GM12865 (cell line): ENCODE measurements at places on chromosomes 7 and 10.

DNA sequence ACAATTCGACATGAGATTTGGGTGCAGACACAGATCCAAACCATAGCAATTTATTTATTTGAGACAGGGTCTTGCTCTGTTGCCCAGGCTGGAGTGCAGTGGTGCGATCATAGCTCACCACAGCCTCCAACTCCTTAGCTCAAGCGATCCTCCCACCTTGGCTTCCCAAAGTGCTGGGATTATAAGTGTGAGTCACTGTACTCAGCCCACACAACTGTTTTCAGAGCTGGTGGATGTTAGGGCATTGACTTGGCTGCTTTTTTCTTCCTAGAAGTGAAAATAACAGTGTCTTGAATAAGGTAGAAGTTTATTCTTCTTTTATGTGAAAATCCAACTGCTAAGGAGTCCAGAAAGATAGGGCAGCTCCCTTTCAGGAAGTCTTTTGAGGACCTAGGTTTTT lies 132.1 kb downstream of the CCDC3 start:
- DNase-seq: no peak

DNA sequence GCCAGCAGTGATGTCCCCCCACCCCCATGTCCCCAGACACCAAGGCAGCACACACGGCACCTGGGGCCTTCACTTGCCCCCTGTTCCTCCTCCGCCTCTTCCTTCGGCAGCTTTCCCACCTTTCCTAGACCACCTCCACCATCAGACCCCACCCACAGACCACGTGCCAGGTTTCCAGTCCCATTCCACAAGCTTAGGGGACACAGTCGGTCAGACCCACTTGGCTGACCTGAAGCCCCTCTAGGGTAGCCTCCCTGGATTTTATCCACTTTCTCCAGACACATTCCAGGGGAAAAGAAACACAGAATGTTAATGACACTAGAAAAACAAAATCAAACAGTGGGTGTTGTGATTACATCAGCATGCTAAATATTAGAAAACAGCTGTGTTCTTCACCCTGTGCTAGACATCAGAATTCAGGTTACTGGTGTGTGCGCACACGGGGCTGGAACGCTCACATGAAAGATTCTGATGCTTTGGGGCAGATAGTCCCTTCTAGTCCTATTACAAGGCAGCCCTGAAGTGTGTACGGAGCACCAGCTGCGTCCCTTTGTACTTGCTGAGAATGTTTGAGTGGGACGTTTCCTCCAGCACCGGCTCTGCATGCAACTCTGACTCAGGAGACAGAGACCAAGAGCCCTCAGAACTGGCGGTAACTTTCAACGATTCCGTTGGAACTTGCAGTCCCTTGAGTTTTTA lies 75.5 kb upstream of the PPP2R2D start:
- no peak for DNase-seq

- DNase-seq: peak; percentile 60
Measured at GRCh38 chr10:22635650-22636049, 78.7 kb downstream of the PIP4K2A start.

GRCh38 chr7:69162326-69162725 lies 435.9 kb upstream of the AUTS2 start:
- no peak for DNase-seq

GRCh38 chr7:34054075-34054474 lies 148.7 kb downstream of the BMPER start:
- no peak for DNase-seq

GRCh38 chr7:26008428-26008827 lies 143.6 kb upstream of the NFE2L3 start:
- no peak for DNase-seq

GRCh38 chr10:117342641-117343040 lies 32.6 kb downstream of the PDZD8 start:
- DNase-seq: no peak

GRCh38 chr10:69123306-69123746 lies 652 bp upstream of the VPS26A start:
- DNase-seq: no peak

DNA sequence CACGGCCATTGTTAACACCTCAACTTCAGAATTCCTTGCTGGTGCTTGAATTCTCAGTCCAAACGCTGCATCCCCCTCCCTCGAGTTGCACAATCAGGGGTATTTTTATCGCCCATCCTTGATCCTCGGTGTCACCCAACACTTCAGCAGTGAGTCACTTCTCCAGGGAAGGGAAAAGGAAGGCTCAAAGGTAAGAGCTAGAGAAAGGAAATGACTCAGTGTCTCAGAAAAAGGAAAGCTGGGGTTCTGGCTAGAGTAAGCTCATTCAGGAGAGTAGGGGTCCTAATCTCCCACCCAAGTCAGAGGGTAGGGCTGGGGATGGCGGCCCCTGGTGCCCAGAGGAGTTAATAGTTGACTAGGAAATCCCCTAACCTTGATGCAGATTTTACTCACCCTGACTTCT lies 39.8 kb upstream of the TRIM8 start:
- DNase-seq: no peak

DNA sequence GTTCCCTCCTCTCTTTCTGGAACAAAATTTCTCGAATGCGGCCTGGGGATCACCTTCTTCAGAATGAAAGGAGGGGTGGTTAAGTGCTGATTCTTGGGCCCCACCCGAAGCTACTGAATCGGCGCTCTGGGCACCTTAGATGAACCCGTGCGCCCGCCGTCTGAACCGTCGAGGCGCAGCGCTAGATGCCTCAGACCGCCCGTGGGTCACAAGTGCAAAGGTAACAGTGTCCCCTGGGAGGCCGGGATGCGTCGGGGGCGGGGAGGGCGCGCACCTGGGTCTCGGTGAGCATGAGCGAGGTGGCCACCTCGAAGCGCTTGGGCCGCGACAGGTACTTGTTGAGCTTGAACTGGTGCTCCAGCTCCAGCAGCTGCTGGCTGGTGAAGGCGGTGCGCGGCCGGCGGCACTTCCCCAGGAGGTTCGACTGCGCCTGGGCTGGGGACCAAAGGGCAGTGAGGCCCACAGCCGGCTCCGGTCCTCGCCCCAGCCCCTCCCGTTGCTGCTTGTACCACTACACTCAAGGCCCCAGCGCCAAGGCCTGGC lies 4.2 kb downstream of the MNX1 start:
- no peak for DNase-seq

DNA sequence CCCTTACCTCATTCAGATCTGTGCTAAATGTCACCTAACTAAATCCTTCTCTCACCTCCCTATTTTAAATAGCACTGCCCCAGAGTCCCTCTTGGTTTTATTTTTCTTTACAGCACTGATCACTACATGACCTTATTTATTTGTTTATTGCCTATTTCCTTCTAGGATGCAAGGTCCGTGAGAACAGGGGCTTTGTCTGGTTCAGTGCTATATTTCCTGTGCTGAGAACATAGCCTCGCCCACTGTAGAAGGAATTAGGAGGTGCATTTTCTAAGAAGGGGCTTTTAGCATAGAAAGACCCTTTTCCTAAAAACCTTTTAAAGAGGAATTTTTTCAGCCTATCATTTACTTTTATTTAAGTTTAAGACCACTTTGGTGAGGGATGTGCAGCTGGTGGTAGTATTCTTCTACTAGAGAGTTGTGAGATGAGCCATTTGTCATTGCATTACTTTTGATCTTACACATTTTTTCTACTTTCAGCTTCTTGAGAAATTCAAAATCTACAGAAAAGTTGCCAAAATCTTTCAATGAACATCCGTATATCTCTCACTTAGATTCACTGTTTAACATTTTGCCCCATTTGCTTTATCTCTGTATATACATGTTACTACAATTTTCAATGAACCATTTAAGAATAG lies 13.5 kb upstream of the PCGF5 start:
- peak; percentile 28 for DNase-seq

DNA sequence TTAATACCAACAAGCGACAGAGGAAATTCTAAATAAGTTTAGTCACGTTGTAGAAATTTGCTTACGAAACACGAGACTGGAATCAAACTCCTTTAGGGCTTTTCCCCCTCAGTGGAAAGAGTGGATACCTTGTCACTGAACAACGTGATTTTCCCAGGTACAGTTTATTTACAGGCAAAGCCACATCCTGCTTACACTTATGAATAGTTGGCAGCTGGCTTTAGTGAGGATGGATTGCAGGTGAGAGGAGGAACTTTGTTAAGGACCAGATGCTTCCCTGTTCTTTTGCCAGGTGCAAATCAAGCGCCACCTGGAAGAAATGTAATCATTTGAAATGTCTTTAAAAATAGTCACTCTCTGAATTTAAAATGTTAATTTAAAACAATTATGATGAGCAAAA lies 282.4 kb downstream of the ADARB2 start:
- DNase-seq: no peak

- no peak for DNase-seq
Measured at GRCh38 chr7:102836191-102836919, 76.4 kb upstream of the LRRC17 start.

DNA sequence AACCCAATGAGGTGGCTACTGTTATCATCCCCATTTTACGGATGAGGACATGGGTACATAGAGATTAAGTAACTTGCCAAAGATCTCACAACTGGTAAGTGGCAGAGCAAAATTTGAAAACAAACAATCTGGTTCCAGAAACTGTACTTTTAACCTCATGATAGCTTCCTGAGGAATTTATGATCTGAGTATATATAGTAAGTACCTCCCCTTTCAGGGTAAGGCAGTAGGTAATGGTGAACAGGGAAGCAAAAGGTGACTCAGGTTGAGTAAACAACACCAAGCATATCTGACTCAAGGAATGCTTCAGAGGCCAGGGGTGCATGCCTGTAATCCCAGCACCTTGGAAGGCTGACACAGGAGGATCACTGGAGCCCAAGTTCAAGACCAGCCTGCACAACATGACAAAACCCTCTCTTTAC lies 21.1 kb downstream of the KLLN start:
- no peak for DNase-seq

DNA sequence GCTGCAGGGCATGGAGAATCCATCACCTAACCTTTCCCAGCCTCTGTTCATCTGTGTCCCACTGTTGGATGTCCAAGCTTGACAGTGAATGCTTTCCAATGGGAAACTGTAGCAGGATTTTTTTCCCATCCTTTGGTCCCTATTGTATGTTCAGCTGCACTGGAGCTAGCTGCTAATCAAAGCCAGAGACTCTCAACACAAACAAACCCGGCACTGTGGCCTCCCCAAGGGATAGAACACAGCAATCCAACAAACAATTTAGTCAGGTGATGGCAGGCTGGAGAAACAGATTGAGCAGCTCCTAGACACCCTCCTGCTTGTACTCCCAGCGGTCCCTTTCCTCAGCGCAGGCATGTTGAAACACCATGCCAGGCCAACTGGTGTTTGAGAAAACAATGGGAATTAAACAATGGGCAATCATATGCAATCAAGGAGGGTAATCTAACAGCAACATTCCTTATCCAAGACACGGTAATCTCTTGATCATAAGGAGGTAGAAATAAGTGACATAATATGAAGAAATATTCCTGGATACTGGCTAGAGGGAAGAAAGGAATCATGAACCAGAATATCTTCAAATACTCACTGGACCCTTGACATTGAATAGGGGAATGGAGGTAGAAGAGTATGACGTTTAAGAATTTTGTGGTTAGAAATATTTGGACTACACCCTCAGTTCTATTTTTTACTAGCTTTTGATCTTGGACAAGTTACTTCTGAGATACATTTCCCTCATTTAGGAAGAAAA lies 15.0 kb downstream of the PTN start:
- DNase-seq: no peak

- no peak for DNase-seq
Measured at GRCh38 chr10:8640301-8640700, 585.8 kb downstream of the GATA3 start.

DNA sequence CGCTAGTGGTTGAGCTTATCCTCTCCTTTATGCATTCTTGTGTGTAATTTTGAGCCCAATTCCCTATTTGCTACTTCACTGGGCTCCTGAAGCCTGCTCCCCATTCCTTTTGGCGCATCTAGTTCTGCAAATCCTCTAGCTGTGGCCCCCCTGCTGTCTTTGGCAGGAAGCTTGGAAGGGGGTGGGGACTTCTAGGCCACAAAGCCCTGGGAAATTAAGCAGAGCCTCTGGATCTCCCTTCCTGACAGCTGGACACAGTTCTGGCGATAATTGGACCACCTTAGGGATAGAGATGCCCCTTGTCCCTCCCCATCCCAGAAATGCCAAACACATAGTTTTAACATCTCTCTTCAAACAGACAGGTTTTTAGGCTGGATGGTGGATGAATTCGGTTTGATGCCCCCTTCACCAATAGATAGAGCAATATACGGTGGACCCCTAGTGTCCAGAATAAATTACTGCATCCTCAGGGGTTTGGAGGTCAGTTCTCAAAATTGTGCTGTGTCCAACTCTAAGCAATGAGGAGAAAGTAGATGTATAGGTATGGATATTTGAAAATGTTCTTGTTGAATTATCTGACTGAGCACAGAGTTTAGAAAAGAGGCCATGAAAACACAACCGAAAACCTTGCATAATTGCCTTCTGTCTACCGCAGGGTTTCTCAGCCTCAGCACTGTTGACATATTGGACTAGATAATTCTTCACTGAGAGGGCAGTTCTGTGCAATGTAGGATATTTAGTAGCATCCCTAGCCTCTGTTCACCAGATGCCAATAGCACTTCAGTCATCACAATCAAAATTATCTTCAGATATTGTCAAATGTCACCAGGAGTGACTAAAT lies 75.5 kb downstream of the PAPSS2 start:
- peak; percentile 54 for DNase-seq

DNA sequence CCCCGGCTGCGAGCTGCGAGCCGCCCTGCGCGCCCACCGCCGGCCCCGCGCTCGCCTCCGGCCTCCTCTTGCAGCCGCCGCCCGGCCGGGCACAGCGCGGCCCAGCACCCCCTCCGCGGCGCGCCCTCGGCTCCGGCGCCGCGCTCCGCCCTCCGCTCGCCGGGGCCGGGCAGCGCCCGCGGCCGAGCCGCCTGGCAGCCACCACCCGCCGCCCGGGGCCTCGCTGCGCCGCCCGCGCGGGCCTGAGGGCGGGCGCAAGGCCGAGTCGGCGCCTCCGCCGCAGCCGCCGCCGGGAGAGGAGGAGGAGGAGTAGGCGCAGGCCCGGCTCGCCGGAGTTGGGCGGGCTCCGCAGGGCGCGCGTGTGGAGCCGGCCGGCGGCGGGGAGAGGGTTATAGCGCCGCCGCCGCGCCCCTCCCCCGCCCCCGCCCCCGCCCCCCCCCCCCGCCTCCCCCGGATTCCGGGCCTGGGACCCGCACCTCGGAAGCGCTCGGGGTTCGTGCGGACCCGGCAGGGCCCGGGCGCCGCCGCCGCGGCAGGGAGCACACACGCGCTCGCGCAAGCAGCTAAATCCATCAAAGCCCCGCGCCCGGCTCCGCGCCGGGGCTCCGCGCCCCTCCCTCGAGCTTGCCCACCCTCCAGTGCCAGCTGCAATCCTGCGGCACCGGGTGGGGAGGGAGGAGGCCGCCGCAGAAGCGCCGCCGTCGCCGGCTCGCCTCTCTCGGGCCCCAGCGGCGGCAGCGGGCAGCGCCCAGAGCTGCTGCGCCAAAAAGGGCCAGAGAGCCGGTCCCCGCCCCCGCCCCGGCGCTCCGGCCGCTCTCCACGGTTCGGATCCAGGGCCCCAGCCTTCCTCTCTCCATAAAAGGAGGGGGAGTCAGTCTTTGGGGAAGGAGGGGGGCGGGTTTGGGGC lies at the start of gene PDGFA:
TSS of gene PDGFA (minus strand) at position 363 of the 907 bp plus-strand sequence. CDS start 845 bp downstream, outside the sequence.
- DNase-seq: peak; percentile 45

DNA sequence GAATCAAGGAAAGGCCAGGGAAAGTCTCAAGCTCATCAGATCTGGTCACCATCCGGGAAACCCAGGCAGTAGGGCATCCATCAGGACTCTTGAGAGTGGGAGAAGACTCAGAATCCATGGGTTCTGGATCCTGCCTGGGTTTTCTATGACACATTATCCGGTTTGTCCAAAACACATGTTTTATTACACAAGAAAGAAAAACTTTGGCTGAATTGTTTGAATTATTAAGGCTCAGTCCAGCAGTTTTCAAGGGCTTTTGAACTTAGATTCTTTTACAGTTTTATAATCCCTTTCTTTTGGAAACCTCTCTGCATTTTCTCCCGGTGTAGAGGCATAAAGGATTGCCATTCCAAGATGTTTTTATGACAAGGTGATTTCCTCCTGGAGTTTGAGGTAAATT lies 528.5 kb upstream of the MGMT start:
- DNase-seq: no peak
